ENCODE measurements at places on chromosomes 16 and 17. TPM values are rescaled to one million over a fixed set of nuclear protein-coding genes. Genes with fewer than 3 reads are reported as not detected.

Gene HCRT
- total RNA-seq, result not detected

Gene CDH11
- total RNA-seq, result 265 TPM

Gene FBXL16
- total RNA-seq, result under 0.01 TPM

Gene TPPP3
- total RNA-seq, result 0.86 TPM

Gene OR4D1
- not detected for total RNA-seq

Gene STAT5B
- total RNA-seq, result 38.4 TPM

Gene KRTAP16-1
- total RNA-seq, result not detected

Gene KCNJ12
- under 0.01 TPM for total RNA-seq

Gene ASPA
- total RNA-seq, result under 0.01 TPM

Gene IGF2BP1
- total RNA-seq, result 6.4 TPM

Gene PRCD
- total RNA-seq, result 2.2 TPM

Gene NPIPA3
- total RNA-seq, result 0.43 TPM

Gene CCL7
- not detected for total RNA-seq

Gene TEX19
- total RNA-seq, result under 0.01 TPM

Gene ZNF385C
- total RNA-seq, result not detected

Gene NOL3
- total RNA-seq, result 11.7 TPM

Gene KCNG4
- not detected for total RNA-seq

Gene PIK3R6
- total RNA-seq, result not detected

Gene KIF2B
- total RNA-seq, result not detected

Gene ALOX15
- not detected for total RNA-seq

Measured in fibroblast of villous mesenchyme (primary cell).